ENCODE measurements at places on chromosomes 2 and 18.
A peak's percentile ranks its signal among the peaks of the same experiment; 100 is the strongest.

DNA sequence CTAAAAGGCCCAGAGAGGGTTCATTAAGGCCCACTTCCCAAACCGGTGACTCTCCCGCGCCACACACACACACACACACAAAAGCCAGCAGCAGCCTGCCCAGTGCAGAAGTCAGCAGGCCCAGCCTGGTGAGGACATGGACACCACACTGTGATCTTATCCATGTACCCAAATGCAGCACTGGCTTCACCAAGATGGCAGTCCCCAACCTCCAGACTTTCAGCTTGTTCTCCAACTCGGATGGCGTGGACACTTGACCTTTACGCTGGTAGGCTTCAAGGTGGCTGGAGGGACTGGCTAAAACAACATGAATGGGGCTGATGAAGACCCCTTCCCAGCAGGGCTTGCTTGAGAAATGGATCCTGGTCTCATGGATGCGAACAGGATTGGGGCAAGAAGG is 50.4 kb downstream of the TNS1 start:
- no peak for DNase-seq

- DNase-seq = no peak
Observed at GRCh38 chr2:219446101-219446504, 11.5 kb downstream of the SPEG start.

DNA sequence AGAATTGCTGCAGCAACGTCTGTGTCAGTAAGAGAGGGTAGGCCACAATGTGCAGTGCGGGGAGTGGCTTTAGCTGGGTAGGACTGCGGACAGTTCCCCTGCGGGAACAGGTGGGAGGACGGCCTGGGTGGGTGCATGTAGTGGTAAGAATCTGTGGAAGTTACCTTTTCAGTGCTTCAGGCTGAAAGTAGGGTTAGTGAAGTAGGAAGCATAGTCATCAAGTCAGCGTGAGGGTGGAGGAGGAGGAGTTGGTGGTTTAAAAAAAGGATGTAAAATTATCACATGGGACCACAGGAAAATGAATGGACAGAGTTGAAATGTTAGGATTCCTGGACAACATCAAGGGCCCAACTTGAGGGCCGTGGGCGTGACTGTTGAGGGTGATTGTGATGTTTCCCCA is 13.2 kb downstream of the CEP192 start:
- no peak for DNase-seq

DNA sequence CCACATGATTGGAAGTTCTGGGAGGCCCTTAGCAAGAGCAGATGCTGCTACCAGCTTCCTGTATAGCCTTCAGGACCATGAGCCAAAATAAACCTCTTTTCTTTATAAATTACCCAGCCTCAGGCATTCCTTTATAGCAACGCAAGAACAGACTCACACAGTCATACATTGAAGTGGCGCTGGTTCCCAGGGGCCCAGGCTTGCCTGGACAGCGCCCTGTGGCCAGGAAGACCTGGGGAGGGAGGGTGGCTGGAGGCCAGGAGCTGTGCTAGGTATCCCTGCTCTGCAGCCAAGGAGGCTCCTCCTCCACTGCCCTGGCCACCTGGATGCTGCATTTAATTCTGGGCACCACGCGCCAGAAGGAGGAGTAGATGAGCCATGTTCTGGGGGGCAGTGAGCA is 98.1 kb downstream of the AGAP1 start:
- DNase-seq = no peak

- peak; percentile 41 for DNase-seq
Observed at GRCh38 chr2:109341355-109342255, 212.6 kb downstream of the SH3RF3 start.

DNA sequence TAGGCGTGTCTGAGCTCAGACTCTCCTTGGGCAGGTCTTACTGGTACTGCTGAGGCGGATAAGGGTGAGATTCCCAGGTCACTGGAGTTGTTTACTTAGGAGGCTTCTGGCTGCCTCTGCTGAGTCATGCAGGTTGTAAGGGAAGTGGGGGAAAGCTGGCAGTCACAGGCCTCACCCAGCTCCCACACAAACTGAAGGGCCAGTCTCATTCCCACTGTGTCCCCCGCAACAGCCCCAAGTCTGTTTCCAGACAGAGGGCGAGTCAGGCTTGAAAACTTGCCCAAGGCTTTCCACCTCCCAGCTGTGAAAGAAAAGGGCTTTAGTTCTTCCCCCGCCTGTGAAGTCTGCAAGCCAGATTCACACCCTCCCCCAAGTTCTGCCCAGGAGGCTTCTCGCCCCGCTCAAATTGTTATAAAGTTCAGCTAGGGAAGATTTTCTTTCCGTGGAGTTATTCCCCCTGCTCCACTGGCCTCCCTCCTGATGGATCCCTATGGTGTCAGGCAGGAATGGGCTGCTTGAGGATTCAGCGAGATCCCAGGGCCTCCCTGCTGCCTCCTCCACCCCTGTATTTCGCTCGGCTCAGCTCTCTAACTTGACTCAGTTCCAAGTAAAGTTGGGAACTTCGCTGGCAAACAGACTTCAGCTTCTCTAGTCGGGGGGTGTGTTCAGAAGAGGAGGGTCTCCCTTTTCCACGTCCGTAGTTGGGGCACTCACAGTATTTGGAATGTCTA is 248.6 kb downstream of the NR4A2 start:
- no peak for DNase-seq
